Aorta (tissue), 5 donors: ENCODE measurements at places on chromosomes 7 and 10. TPM values are rescaled to one million over a fixed set of nuclear protein-coding genes. Genes with fewer than 3 reads are reported as not detected.

GRCh38 chr10:14449293-14449815, 118.6 kb upstream of the FRMD4A start:
- no peak for DNase-seq

DNA sequence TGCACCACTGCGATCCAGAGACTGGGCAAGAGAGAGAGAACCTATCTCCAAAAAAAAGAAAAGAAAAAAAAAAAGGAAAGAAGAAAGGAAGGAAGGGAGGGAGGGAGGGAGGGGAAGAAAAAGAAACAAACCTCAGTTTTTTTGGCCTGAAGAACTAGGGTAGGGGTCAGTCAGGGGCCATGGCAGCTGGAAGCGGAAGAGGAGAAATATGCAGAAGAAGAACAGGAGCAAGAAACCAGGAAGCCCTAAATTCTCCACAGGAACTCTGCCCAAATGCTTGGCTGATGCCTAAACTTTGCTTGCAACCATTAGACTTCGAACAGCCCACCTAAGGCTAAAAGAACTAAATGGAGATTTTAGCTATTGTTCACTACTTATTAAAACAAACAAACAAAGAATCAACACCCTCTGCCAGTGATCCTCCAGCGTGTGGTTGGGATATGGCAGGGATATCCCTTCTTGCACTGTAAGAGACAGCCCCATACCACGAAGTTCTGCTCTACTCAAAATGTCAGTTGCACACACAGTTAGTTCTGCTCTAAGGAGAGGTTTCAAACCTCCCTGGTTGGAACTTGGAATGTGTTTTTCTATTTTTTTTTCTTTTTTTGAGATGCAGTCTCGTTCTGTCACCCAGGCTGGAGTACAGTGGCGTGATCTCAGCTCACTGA, 139.5 kb downstream of the FAM107B start:
- no peak for DNase-seq

GRCh38 chr7:22983257-22983855, 30.6 kb downstream of the HYCC1 start:
- no peak for DNase-seq

DNA sequence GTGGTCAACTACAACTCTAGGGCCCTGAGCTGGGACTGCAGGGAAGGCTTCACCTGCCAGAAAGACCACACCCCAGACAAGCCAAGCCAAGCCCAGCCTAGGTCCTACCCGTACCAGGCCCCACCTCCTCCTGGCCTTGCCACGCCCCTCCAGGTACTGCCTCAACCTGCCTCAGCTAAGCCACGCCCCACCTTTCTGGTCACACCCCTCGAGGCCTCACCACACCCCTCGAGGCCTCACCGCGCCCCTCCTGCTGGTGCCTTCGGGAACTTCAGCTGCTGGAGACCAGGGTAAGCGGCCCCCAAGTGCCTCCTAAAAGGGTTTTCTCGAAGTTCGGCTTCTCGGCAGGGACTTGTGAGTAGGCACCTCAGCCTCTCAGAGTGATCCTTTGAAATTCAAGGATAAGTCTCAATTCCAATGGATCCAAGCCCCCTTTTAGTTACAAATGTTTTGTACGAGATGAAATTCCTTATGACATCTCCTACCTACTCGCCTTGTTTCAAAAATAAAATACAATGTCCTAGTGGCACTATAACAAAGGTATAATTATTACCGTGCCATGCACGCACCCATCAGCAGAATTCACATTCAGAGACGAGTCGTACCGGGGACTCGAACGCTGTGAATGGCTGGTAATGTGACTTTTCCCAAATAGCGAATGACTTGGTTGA, 171.2 kb downstream of the ARHGAP21 start:
- no peak for DNase-seq

- no peak for DNase-seq
These were observed 314.3 kb downstream of the HPSE2 start for GRCh38 chr10:98921316-98921715.

DNA sequence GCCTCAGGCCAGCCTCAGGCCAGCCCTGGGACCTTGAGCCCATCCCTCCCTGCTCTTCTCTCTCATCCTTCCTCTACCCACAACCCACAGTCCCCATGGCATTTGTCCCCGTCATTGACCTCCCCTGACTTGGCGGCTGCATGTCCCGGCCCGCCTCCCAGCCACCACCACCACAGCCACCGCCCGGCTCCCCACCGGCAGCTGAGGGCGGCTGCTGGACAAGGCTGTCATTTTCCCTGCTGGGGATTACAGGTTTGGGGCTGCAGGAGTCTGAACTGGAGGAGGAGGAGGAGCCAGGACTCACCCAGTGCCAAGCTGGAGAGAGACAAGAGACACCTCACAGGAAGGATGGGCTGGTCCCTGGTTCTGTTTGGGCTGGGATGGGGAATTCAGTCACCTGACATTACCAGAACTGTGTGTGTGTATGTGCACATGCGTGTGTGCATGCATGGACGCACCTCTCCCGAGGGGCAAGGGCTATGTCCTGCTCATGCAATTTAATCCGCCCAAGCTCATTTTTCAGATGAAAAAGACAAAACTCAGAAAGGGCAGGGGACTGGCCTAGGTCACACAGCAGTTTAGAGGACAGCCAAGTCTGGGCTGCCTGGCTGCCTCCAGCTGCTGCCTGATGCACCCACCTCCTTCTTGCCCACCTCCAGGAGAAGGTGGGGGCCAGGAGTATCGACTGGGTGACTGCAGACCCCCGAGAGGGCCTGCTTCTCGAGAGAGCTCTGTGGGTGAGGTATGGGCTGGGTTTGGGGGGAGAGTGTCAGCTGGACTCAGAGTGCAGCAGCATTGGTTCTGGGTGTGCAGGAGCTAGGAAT, 113.1 kb downstream of the ZMIZ1 start:
- no peak for DNase-seq

DNA sequence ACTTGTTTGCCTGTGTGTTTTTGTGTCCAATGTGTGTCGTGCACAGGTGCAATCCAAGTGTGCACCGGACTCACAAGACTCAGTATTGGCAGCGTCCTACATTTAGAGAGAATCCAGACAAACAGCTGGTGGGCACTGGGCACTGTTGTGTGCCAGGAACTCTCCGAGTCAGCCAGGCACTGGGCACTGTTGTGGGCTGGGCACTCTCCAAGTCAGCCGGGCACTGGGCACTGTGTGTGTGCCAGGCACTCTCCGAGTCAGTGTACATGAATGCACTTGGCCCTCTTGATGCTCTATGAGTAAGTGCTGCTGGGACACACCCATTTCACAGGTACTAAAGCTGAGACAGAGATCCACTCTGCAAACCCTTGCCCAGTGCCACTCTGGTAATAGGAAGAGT, 303.5 kb downstream of the PTPRN2 start:
- DNase-seq, result no peak

DNA sequence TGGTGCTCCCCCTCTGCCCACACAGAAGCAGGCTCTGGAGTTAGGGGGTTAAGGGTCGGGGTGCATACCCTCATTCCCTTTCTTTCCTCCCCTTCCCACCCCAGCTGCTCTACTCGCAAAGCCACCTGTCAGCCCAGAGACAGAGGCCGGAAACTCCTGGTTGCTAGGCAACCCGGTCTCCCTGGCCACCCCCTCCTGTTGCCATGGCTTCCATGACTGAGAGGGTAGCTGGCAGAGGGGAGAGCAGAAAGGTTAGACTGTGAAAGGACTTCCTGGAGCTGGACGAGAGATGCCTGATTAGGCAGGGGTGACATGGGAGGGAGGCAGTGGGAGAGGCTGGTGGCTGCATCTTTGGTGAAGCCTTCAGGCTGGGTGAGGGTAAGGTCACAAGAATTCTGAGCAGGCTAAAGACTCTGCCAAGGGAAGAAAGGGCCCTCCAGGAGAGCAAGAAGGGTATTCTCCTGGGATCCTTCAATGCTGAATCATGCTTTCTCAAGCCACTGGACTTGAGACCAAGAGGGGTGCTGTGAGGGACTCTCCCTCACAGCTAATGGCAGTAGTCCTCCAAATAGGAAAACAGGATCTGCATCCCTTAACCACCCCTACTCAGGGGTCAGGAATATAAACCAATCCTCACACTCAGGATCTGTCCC, 5.4 kb downstream of the PSD start:
- no peak for DNase-seq

DNA sequence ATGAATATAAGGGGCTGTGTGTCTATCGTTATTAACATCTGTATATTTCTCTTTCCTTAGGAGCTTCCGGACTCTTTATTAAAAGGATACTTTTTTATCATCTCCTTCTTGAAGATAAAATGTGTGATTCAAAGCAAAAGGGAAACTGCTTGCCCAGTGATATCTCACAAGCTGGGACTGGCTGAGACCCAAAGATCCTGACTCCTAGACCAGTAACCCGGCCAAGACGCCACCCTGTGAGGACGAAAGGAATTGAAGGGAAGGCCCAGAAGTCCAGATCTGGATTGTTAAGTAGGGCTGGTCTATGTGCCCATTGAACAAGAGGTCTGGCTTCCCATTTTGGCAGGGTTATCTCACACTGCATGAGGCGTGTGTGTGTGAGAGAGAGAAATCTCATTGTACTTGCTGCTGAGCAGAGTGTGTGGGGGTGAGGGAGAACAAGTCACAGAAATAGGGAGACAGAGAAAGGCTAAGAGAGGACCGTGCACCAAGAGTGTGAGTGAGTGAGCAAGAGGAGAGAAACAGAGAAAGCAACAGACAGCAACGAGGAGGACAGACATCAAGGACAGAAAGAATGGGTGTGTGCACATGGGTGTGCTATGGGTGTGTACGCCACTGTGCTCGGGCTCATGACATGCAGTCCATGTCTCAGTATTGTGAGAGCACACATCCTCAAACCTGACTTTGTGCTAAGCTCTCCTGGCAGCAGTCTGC, 75.4 kb downstream of the PLXNA4 start:
- DNase-seq, result peak; percentile 86

DNA sequence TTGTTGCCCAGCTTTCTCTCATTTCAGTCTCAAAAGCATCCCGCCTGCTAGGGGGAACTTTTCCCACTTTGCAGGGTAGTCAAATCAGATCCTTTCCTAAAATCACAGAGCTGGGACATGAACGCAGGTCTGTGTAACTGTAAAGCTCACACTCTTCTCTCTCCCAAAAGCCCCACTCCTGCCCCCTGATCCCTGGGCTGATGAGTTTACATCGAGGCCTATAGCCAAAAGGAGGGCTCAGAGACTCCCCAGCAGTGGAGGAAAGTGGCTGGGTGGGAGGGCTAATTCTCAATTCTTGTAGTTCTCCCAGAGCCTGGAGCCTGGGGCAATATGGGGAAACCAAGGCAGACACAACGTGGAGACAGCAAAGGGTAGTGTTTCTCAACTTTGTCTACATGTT, 6.5 kb upstream of the MTPAP start:
- no peak for DNase-seq

DNA sequence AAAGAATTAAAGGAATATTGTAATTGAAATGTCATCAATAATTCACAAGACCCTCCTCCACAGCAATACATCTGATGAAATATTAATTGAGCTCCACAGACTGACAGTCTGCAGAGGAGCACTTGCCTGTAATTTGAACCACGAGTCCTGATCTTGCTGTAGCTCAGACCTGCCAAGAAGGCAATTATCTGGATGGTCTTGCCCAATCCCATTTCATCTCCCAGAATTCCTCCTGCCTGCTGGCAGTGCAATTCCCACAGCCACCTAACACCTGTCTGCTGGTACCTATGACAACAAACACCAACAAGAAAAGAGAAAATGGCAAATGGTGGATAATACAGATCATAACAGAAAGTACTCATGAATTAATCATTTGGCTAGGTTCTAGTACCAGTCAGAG, 38.5 kb downstream of the ERCC6 start:
- no peak for DNase-seq

KIF11 gene
- total RNA-seq, result 0.65 TPM

CYP26C1 gene
- total RNA-seq, result 0.23 TPM

DNAH11 gene
- total RNA-seq, result 3.3 TPM

ANKRD7 gene
- total RNA-seq, result 0.65 TPM

CAV1 gene
- 229 TPM for total RNA-seq
